ENCODE measurements at places on chromosomes 13 and 19.

DNA sequence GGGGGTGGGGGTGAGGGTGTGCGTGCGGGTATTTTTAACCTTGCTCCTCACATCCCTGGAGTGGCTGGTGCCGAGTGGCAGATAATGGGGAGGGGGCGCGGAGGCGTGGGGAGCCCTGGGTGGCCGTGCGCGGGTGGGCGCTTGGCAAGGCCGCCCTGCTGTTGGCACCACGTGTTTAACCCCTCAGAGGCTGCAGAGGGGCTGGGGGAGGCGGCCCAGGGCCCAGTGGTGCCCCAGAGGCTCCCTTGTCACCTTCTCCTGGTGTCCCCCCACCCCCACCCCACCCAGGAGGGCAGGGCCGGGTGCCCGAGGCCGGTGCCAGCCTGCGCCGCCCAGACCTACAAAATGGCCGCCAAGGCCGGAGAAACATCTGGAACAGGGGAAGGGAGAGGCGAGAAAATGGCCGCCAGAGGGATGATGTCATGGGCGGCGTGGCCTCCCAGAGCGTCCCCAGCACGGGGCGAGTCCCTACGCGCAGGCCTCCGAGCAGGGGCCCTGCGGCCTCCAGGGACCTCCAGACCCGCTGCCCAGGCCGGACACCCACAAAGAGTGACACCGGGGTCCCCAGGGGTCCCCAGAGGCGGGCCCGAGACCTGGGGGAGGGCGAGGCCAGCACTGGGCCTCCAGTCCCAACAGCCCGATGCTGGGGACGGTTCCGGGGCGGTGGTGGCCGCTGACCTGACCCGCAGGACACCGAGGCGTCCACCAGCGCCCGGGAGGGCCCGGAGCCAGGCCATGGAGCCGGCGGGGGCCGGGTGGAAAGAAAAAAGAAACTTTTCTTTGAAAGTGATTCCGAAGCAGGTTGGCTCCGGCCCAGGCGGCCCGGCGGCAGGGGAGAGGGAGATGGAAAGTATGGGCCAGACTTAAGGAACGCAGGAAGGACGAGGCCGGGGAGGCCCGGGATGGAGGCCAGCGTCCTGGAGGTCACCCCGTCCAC, 38.2 kb downstream of the NFIC start:
- no peak for DNase-seq

DNA sequence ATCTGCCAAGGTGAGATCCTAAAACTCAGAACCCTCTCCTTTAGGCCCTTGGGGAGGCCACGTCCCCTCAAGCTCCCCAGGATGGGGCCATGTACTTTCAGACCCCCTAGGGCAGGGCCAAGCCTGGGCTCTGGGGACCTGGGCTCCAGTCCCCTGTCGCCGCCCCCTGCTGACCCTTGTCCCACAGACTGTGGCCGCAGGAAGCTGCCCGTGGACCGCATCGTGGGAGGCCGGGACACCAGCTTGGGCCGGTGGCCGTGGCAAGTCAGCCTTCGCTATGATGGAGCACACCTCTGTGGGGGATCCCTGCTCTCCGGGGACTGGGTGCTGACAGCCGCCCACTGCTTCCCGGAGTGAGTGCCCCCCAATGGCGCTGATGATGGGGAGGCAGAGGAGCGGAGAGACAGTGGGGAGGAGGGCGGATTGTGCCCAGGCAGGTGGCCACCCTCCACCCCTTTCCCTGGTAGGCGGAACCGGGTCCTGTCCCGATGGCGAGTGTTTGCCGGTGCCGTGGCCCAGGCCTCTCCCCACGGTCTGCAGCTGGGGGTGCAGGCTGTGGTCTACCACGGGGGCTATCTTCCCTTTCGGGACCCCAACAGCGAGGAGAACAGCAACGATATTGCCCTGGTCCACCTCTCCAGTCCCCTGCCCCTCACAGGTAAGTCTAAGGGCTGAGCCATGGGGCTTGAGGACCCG, 18.8 kb downstream of the HPN start:
- no peak for DNase-seq

GRCh38 chr13:102729560-102730270, 34.9 kb upstream of the METTL21C start:
- DNase-seq: no peak

- DNase-seq: no peak
Observed at GRCh38 chr13:42116225-42116624, 67.8 kb downstream of the DGKH start.

DNA sequence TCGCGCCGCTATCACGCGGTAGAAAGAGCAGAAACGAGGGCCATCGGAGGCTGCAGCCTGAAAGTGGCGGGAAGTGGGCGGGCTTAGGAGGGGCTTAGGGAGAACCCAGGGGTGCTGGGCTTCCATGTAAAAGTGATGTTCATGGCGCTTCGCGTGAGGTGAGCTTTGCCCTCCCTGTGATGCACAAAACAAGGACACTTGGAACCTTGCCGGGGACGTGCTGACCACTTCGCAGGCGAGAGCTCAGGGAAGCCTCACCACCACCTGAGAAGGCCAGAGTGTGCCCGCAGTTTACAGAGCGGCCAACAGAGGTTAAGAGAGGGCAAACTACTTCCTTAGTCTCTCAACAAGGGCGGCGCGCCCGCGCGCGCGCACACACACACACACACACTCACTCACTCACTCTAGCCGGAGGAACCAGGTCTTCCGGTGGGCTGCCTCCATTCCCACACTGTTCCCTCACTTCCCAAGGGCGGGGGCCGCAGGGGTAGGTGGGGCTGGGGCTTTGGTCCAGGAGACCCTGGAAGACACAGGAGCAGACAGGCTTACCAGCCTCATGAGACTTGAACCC, 651 bp downstream of the GAPDHS start:
- no peak for DNase-seq

GRCh38 chr19:12646551-12646950, 20.0 kb downstream of the MAN2B1 start:
- DNase-seq: no peak

DNA sequence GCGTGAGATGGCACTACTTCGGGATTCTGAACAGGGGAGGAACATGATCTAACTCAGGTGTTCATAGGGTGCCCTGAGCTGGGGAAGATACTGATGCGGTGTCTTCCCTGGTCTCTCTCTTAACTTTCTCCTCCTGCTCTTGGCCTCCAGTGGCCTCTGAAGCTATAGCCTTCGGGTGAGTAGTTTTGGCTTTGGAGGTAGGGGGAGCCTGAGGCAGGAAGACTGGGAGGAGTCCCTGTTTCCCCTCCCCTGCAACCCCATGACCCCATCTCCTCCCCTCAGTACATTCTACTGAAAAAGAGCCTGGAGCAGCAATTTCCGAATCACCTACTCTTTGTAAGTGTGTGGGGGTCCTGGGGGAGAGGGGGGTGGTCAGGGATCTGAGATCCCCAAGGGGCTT, 3.5 kb downstream of the SELENOV start:
- no peak for DNase-seq

DNA sequence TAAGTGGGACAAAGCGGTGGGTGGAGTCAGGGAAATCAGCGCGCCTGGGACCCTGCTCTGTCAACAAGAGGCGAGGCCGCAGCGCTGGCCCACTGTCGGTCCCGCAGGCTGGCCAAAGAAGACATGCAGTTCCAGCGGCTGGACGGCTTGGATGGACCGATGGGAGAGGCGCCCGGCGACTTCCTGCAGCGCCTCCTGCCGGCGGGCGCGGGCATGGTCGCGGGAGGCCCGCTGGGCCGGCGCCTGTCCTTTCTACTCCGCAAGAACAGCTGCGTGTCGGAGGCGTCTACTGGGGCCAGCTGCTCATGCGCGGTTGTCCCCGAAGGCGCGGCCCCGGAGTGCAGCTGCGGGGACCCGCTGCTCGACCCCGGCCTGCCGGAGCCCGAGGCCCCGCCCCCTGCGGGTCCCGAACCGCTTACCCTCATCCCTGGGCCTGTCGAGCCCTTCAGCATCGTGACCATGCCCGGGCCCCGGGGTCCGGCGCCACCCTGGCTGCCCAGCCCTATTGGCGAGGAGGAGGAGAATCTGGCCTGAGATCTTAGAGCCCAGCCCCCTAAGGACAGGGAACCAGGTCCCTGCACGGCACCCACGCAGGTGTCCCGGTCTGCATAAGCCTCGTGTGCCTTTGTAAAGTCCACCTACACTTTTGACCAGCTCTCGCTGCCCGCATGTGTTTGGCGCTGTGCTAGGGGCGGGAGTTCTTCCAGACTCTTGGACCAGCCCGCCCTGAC, 6.1 kb downstream of the BEST2 start:
- DNase-seq: no peak

DNA sequence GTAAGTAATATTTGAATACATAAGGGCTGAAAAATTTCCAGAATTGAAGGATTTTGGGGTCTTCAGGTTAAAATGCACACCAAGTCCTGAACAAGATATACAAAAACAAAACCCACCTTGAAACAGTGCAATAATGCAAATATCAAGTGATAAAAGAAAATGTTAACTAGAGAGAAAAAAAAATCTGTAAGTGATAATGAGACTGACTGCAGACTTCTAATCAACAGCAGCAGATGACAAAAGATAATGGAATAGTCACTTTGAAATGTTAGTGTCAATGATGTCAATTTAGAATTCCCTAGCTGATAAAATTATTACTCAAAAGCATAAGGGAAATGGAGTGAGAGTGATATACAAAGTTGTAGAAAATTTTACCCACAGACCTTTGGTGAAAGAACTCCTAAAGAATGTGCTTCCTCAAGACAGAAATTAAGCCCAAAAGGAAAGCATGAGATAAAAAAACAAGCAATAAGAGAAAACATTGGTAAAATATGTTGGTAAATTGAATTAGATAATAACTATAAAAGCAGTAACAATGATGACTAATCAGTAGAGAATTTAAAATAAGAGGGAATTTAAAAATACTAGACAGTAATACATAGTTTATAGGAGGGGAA, 12.4 kb upstream of the DGKH start:
- DNase-seq: no peak

DNA sequence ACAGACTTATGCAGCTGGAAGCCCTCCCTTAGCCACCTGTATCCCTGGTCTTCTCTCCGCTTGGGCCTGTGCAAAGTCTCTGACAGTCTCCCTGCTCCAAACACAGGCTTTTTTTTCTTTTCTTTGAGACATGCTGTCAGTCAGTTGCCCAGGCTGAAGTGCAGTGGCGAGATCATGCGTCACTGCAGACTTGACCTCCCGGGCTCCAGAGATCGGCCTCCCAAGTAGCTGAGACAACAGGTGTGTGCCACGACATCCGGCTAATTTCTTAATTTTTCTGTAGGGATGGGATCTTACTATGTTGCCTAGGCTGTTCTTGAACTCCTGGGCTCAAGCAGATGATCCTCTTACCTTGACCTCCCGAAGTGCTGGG, 1.6 kb downstream of the MZF1 start:
- DNase-seq: no peak

DNA sequence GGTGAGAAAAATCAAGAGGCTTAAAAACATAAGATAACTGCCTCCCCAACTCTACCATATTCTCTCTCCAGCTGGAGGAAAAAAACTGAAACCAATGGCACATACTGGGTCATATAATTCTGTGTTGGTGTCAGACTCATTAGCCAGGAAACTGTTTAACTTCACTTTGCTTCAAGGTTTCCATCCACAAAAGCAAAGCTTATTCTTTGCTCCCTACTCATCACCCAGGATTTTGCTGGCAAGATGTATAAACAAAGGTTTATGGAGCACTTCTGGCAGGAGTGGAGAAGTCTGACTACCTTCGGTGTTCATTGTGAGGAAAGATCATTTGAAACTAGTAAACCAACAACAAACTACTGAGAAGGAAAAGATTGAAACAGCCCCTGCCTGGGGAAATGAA, 197.5 kb upstream of the SERP2 start:
- no peak for DNase-seq

DNA sequence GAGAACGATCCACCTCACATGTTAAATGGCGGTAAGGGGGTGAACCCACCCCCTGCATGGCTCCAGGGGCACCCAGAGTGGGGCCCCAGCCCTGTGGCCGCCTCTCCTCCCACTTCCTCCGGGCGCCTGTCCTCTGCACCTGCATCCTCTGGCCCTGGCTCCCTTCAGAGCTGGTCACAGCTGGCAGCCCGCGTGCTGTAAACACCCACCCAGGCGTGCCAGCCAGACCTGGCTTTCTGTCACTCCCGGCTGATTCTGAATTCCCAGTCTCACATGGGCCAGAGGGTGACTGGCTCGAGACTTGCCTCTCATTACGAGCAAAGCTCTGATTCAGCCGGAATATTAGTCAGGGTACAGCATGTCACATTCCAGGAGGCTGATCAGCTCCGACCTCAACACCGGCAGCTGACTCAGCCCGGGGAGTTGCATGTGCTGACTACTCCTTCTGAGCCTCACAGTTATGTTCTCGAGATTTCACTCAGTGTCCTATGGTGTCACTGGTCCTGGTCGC, 75.1 kb downstream of the GNG7 start:
- DNase-seq: no peak

DNA sequence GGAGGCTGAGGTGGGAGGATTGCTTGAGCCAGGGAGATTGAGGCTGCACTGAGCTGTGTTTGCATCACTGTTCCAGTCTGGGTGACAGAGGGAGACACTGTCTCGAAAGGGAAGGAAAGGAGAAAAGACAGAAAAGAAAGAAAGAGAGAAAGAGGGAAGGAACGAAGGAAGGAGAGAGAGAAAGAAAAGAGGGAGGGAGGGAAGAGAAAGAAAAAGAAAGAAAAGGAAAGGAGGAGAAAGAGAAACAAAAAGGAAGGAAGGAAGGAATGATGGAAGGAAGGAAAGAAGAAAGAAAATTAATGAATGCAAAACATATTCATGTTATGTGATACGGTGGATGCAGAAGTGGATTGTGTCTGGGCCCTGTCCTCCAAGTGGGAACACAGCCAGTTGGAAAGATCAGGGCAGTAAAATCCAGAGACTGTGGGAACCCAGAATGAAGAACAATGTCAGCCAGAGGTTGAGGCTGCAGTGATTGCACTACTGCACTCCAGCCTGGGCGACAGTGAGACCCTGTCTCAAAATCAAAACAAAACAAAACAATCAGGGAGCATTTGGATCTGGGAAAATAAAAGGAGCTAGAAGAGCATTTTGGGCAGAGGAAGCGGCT, 6.2 kb downstream of the PHLDB3 start:
- no peak for DNase-seq

DNA sequence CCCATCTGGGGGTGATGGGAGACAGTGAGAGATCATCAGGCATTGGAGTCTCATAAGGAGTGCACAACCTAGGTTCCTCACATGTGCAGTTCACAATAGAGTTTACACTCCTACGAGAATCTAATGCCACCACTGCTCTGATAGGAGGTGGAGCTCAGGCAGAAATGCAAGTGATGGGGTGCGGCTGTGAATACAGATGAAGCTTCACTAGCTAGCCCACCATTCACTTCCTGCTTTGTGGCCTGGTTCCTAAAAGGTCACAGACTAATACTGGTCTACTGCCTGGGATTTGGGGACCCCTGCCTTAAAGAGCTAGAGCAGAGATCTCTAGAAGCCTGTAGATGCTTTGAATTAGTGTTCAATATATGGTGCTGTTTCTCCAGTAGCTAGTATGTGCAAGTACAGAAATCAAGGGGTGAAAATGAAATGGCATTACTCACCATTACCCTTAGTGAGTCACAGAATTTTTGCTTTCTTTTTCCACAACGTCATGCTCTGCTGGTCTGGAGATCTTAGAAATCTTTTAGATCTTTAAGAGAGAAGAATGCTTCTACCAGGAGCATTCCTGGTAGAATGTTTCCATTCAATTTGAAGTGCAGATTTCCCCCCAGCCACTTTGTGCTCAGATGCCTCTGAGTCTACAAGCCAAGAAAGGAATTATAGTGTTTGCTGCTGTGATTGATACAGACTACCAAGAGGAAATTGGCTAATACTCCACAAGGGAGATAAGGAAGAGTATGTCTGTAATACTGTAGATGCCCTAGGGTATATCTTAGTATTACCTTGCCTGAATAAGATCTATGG, 2301.2 kb downstream of the PCDH9 start:
- no peak for DNase-seq

- no peak for DNase-seq
Observed at GRCh38 chr19:11401808-11402543, 17.1 kb downstream of the RGL3 start.

- DNase-seq: no peak
Observed at GRCh38 chr19:279231-279630, 12.0 kb downstream of the PLPP2 start.

GRCh38 chr13:28719227-28720055, 671 bp upstream of the SLC46A3 start:
- no peak for DNase-seq
